ENCODE measurements at places on chromosomes 12 and 14.

DNA sequence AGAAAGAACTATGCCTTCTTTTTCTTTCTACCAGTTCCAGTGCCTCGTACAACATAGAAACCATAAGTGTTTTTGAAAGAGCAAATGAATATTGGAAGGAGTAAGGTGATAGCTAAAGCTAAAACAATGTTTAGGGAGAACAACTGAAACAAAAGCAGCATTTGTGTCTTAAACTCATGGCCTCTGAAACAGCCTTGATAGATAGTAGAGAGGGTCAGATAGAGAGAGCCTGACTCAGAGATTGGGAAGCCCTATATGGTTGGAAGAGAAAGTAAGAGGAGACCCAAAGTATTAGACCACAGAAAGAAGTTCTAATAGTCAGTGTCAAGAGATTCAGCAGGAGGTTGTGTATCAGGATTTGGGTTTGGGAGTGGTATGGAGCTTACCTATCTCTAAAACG, 79.6 kb upstream of the IFNG-AS1 start:
- DNase-seq, result no peak

DNA sequence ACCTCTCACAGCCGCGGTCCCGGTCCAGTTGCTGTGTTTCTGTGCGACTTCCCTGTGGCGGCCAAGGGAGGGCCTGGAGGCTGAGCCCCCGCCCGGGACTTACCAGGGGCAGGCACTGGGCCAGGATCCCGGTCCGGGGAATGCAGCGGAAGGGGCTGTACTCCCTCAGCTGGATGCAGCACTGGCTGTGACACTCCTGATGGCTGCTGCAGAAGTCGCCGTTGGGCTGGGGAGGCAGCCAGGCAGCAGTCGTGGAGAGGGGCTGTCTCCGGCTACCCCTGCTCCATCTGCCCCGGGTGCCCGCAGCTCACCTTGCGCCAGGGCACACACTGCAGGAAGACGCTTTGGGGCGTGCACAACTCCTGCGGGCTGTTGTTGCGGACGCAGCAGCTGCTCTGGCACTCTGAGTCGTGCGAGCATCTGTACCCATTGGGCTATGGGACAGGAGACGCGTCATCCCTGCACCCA, 6.2 kb downstream of the LRCOL1 start:
- no peak for DNase-seq

DNA sequence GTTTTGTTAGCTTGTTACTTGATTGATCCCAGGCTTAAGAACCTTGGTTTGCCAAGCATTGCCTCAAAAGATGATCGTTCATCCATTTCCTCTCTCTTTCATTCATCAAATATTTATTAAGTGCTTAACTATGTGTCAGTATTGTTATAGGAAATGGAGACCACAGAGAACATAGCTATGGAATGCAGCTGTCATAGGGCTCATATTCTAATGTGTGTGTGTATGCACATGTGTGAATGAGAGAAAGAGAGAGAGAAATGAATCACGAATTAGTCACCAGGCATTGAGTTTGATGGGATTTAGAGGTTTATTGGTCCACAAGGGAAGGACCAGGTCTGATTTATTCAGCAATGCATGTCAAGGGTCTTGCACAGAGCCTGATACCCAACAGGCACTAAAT, 71.0 kb upstream of the FBXO21 start:
- DNase-seq, result no peak

GRCh38 chr12:69901221-69901905, 76.3 kb downstream of the MYRFL start:
- no peak for DNase-seq

DNA sequence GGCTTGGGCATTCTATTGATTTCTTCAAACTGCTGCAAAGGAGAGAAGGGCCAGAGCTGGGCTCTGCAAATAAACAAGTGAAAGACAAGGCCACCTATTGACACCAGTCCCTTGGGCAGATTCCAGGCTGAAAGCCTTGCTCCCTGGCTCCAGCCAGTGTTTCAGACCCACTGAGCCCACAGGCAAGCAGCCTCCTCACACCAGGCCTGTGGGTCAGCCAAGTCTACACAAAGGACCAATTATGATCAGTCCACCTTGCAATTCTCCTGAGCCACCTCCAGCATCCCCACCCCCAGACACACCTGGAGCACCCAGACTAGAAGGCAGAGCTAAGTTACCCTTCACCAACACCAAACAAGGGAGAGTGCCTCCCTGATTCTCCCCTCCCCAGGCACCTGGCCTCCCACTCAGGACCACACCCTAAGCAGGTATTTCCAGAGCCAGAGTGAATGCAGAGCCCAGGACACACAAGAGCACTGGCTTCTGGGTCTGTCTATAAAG, 13.8 kb downstream of the ACTN1 start:
- DNase-seq, result no peak

DNA sequence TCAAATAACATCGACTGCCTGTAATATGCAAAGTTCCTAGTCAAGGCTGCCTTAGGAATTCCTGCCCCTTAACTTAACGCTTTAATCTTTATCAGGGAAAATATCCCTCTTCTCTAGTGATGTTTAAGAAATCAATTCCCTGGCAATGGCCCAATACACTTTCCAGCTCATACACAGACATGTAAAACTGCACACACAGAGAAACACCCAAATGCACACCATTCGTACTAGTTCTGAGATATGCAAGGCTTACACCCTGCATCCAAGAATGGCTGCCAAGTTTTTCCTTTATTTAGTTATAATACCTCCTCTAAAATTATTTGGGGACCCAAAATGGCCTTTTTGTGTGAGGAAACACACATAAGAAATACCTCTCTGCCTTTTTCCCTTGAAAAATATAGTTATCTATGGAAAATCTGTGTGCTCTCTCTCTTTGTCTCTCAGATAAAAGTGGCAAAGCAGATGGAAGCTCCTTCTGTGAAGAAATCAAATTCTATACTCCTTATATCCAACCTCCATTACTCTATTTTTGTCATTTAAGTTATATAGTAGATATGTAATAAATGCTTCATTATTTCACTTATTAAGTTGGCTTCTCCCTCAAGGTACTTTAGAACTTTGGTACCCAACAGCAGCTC, 120.0 kb upstream of the MDM1 start:
- DNase-seq, result no peak

DNA sequence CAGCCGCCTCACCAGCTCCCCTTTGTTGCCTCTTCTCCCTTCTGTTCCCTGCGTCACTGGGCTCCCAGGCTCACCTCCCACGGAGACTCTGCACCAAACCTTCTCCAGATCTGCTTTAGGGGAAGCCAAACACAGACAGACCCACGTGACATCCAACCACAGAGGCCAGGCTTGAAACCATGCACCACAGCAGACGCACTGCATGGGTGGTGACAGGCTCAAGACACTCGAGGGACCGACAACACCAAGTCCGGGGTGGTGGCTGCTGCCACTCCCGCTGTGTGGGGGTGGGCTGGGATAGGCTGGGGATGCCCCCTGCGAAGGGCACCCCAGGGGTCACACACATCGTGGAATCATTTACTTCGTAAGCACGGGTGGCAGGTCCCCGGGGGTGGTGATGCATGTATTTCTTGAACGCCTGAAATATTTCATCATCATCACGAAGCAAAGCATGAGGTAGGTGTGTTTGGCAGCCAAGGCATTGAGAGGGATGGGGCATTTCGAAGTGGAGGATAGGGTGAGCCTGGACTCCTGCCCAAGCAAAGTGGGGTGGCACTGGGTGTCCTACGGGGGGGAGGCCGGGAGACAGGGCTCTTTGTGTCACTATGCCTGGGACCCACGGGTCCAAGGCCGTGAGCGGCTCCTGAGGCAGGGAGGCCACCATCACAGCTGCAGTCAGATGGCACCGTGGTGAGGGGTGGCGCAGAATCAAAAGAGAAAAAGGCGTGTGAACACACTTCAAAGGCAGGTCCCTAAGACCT, 66.8 kb upstream of the RFLNA start:
- DNase-seq, result no peak

DNA sequence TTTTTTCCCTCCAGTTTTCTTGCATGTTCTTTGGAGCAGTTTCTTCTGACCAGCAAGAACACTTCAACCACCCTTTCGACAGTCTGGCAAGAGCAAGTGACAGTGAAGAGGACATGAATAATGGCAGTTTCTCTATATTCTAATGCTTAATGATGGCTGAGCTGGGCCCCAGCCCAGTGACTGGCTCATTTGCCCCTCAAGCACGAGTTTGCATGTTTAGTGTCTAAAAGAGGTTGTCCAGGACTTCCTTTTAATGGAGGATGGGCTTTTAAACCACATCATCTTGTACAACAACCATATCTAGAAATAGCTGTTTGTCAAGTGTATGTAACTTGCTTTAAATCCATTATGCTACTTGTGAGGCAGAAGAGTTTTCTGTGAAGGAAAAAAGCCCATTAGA, 28.4 kb downstream of the RAD9B start:
- no peak for DNase-seq

DNA sequence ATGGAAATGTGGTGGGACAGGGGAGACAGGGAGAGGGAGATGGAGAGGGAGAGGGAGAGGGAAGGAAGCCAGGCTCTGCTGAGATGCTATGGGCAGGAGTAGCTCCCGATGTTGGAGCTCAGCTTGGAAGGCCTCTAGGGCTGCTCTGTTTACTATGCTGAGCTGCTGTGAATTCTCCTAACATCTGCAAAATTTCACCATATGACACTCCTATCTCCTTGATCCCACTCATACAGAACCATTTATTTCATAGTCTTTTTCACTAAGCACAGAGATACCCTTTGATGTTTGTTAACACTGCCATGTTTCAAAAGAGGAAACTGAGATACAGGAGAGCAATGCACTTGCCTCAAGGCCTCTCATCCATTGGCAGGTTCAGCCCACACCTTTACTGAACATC, 60.7 kb downstream of the C12orf75 start:
- no peak for DNase-seq

- peak; percentile 81 for DNase-seq
Observed at GRCh38 chr12:132614861-132615578, 3.6 kb upstream of the P2RX2 start.

GRCh38 chr12:110252716-110253115, 28.3 kb upstream of the ATP2A2 start:
- DNase-seq, result no peak

GRCh38 chr14:20487396-20487725, 18.0 kb upstream of the RNASE10 start:
- DNase-seq, result no peak

- DNase-seq, result no peak
Observed at GRCh38 chr12:94602024-94602423, 48.3 kb downstream of the TMCC3 start.

- DNase-seq, result peak; percentile 42
Observed at GRCh38 chr12:46005151-46005797, 14.9 kb upstream of the SCAF11 start.

- no peak for DNase-seq
Observed at GRCh38 chr12:132307976-132308852, 21.2 kb downstream of the GALNT9 start.

DNA sequence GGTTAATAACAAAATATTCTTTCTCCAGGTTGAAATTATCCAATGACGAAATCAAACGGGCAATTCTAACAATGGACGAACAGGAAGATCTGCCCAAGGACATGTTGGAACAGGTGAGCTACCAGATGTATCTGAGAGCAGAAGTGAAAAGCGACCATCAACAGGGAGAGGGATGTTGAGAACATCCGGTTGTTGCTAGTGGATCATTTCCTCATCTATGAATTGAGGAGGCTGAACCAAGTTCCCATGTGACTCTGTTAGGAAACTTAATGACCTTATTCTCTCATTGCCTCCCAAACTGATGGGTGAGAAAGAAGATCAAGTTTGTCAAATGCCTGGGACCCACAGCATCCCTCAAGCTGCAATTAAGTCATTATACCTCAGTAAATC, 117.7 kb downstream of the GPR135 start:
- DNase-seq, result no peak

- no peak for DNase-seq
Observed at GRCh38 chr14:44791730-44792129, 170.0 kb downstream of the KLHL28 start.

GRCh38 chr14:93150227-93151208, 34.2 kb downstream of the MOAP1 start:
- no peak for DNase-seq

- no peak for DNase-seq
Observed at GRCh38 chr14:95597784-95598211, 62.9 kb downstream of the GLRX5 start.

GRCh38 chr12:4269279-4269991, 4.1 kb upstream of the CCND2 start:
- peak; percentile 92 for DNase-seq

DNA sequence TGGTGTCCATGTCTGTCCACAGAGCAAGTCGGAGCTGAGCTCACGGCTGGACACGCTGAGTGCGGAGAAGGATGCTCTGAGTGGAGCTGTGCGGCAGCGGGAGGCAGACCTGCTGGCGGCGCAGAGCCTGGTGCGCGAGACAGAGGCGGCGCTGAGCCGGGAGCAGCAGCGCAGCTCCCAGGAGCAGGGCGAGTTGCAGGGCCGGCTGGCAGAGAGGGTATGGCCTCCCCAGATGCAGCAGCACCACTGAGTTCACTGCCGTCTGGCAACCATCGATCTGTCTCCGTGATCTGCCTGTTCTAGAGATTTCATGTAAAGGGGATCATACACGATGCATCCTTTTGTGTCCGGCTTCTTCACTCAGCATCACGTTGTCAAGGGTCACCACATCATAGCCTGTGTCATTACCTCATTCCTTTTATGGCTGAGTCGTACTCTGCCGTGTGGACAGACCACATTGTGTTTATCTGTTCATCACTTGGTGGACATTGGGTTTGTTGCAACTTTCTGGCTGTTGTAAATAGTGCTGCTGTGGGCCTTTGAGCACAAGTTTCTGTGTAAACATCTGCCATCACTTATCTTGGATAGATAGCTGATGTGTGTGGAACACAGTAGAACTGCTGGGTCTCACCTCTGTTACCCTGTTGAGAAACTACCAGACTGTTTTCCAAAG, 21.9 kb downstream of the HIP1R start:
- DNase-seq, result no peak

Measured in CD4-positive, alpha-beta T cell treated with Interleukin-17A for 1 hour (primary cell).